ENCODE measurements at places on chromosomes 3 and 15.

DNA sequence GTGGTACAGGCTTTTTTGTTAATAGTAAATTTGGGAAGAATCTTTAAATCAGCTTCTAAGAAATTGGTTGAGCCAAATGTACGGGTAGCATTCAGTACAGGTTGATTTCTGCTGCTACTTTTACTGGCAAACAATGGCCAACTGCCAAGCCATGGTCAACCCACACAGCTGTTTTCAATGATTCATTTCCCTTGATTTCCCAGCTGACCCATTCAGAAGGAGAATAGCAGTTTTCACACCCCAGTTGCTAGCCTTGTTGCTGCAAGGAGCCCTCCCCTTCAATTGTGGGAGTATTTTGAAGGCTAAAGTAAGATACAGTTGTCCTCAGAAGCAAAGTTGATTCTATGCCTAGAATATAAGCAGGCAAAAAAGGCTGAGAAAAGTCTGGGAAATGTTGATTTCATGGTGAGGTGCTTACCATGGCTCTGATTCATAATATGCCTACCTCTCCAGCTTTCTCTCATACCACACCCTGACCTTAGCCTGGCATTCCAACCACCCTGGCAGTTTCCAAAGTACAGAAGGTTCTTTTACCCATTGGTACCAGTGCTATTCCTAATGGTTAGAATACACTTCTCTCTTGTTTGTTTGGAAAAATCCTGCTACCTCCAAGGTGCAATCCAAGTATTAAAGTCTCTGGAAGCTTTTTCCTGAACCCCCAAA lies 320.3 kb upstream of the TGFBR2 start:
- no peak for DNase-seq

GRCh38 chr15:82995938-82996337 lies 9.9 kb downstream of the RAMAC start:
- DNase-seq = no peak

DNA sequence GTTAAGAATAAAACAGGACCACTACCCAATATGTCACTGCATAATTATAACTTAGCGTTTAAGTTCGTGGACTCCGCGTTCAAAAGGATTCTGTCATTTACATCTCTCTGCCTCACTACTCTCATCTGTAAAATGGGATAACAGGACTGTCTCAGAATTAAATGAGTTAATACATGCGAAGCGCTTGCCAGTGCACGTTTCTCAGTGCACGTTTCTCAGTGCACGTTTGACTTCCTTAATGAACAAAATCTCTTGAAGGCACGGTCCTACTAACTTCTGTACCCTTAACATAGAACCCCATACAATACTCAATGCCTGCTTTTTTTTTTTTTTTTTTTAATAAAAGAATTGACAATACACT lies 499 bp downstream of the RABL3 start:
- no peak for DNase-seq

GRCh38 chr3:194132465-194133286 lies 3.3 kb upstream of the HES1 start:
- no peak for DNase-seq

- no peak for DNase-seq
Measured at GRCh38 chr3:56783644-56784447, 17.9 kb downstream of the ARHGEF3 start.

DNA sequence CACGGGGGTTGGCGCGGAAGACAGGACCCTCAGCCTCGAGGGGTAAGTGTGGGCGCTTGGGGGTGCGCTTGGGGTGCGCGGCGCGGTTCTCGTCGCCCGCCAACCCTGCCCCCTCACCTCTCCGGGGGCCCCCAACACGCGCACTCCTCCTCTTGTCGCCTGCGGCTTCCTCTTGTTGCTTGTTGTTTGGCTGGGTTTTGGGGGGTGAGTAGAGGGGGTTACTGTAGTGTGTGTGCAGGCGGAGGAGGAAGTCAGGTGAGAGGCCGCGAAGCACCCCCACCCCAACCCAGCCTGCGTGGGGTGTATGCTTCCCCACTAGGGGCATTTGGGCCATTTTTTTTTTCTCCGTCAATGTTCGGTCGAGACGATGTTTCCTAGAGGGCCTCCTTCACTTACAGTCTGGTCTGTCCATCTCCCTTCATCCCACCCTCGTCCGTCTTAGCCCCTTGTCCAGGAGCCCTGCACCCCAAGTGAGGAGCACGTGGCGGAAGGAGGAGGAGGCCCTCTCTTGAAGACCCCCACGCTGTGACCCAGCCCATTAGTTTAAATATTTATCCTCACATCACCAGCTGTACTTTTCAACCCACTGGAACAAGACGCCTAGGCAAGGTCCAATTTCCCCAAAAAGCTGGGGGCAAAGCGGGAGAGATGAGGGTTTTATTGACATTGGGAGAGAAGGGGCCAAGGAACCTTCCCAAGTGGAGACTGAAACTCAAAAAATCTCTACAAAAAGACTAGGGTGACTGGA lies 20.4 kb upstream of the SATB1 start:
- DNase-seq = peak; percentile 56

- DNase-seq = no peak
Measured at GRCh38 chr15:64112904-64113303, 17.1 kb downstream of the SNX1 start.

GRCh38 chr15:60899967-60900356 lies 329.1 kb downstream of the RORA start:
- DNase-seq = no peak

DNA sequence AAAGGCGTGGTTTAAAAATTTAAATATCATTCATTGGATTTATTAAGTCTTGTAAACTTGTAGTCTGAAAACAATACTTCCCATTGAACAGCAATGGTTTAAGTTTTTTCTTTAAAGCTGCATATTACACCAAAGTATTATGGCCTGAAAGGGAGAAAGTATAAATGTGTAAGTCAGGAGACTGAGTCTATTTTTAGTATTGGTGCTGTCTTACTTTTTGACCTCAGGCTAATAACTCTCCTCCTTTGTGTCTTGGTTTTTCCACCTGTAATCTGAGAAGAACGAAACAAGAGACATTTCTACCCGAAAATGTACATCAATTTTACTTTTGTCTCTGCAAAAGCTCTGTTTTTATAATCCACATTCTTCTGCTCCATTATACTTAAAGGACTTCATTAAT lies 7.6 kb downstream of the C15orf61 start:
- DNase-seq = no peak

GRCh38 chr3:58049143-58049785 lies 41.0 kb downstream of the FLNB start:
- no peak for DNase-seq

DNA sequence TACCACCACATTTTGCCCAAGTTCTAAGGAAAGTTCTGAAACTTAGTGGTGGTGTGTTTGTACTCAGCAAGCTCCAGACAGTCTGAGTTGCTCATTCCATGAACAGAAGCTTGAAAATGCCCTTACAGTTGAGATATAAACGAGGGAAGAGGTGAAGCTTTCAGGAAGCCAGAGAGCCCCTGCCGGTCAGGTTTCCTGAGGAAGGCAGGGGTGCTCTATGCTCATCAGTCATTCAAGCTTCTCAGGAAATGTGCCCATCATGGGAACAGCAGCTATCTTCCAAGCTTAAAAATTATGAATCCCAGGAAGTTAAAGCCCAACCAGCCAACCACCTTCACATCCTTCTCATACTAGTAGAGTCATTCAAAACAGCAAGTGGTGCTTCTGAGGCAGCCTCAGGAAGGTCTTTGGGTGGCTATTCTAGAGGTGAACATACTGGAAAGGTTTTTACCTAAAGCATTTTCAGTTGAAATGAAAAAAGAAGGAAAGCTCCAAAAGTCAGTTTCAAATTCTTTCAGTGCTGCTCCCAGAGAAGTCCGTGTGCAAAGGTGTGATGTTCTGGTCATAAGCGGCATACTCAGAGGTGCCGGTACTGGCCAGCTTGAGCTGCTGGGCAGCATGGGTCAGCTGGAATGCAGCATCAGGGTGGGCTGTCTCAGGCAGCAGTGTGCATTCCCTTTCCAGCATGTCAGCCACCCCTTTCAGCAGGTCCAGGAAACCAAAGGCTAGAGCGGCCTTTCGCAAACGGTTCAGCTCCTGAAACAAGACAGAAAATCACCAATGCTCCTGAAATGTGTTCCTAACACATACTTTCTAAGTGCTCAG lies 31.8 kb downstream of the INTS14 start:
- DNase-seq = no peak

GRCh38 chr3:116444819-116445310 lies 422 bp downstream of the LSAMP start:
- DNase-seq = no peak

DNA sequence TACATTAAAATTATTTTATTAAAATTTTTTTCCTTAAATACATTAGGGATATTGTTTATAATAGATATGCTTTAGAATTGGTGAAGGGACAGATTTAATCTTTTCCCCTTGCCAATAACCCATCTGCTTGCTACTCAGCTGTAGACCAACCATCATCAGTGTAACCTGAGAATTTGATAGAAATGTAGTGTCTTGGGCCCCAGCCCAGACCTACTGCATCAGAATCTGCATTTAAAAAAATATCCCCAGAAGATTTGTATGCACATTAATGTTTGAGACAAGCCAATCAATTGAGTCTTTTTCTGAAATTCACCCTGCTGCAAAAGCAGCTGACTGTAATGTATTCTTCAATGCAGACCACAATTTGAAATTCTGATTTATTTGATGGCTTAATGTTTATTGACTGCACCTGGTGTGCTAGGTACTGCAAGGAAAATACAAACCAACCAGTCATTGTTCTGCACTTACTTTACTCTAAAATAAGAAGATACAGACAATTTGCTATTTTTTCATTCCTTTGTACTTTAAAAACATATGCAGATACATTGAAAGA lies 190.7 kb upstream of the SGO1 start:
- no peak for DNase-seq

DNA sequence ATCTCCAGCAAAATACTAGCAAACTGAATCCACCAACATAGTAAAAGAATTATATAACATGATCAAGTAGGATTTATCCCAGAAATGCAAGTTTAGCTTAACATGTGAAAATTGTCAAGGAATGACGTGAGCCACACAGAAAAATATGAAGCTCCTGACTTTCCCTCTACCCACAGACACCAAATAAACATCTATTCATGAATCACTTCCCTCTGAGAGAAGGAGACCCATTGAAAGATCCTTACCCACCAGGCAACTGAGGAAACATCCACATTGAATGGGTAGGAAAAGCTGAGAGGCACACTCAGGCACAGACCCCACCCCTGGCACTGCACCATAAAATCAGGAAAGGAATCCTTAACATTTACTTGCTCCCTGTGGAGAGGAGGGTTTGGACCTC lies 102.2 kb upstream of the MANF start:
- no peak for DNase-seq

GRCh38 chr3:16802389-16802788 lies 82.4 kb upstream of the PLCL2 start:
- DNase-seq = no peak

DNA sequence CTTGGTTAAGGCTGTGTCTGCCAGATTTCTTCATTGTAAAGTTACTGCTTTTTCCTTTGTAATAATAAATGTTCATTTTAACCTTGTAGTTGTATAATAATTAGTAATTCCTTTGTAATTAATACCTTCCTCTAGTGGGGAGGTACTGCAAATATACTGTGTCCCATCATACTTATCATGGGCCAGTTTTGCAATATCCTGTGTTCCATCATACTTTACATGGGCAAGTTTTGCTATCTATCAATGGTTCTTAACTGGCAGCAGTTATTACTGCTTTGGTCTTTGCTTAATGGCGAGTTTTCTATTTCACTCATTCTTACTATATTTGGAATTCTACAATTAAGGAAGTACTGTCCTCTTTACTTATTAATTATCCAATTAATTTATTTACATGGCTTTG lies 10.6 kb downstream of the ATP2C1 start:
- no peak for DNase-seq

GRCh38 chr3:146160321-146160963 lies 542 bp downstream of the PLOD2 start:
- no peak for DNase-seq

- DNase-seq = no peak
Measured at GRCh38 chr3:160482796-160483195, 33.2 kb upstream of the TRIM59 start.

GRCh38 chr3:67349551-67350174 lies 304.7 kb downstream of the SUCLG2 start:
- no peak for DNase-seq

GRCh38 chr3:114794894-114795630 lies 352.0 kb downstream of the ZBTB20 start:
- DNase-seq = no peak

DNA sequence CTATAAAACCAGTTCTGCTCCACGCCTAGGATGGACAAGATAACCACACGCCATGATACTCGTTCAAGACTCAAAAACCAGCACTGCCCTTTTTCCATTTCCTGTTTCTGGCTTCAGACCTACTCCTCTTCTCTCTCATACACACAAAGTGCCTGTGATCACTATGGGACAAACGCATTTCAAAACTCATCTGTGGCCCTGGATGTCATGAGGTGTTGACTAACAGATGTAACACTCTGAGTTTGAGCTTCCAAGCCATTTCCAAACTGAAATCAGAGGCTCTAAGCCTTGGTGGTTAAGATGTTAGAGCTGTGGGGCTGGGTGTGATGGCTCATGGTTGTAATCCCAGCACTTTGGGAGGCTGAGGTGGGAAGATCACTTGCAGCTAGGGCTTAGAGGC lies 55.7 kb upstream of the LMOD3 start:
- DNase-seq = no peak

GRCh38 chr3:44342176-44342790 lies 3.7 kb downstream of the TCAIM start:
- DNase-seq = no peak

DNA sequence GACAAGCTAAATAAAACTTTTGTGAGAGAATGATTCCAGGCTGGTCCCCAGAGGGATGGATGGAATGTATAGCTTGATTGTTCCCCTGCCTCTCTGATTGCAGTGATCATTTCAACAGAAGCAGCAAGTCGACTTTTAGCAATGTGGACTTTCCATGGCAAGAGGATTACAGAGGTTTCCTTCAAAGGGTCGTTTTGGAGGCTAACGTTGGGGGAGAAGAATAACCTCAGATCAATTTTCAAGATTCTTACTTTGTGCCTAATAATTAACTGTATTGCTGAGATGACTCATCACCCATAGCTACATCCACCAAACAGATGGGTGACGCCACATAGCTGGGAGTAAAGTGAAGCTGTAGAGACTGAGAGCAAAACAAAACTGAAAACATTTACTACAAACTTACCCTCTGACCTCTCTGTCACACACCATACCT lies 79.9 kb downstream of the GTPBP8 start:
- no peak for DNase-seq

GRCh38 chr3:181265750-181266333 lies 276.3 kb upstream of the DNAJC19 start:
- no peak for DNase-seq

GRCh38 chr3:187227658-187228258 lies 30.5 kb downstream of the RTP1 start:
- no peak for DNase-seq

GRCh38 chr3:14047027-14047426 lies 77.6 kb downstream of the CHCHD4 start:
- no peak for DNase-seq

DNA sequence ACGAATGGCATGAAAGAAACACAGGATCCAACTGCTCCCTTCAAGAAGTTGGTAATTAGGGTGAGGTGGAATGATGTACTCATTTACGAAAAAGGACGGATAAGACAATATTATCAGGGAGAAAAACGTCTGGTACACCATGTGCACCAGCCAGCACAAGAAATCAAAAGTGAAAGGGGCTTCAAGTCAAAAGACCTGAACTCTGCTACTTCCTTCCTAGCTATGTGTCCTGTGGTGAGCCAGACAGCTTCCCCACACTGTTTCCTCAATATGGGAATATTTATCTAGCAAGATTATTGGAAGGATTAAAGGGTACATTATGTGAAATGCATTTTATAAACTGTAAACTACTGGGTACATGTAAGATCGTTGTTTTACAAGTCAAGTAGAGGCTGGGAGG lies 33.9 kb downstream of the RAB27A start:
- no peak for DNase-seq

GRCh38 chr3:186515125-186515524 lies 29.1 kb downstream of the CRYGS start:
- no peak for DNase-seq

All from activated CD4-positive, alpha-beta T cell treated with anti-CD3 and anti-CD28 coated beads, Interleukin-2, amount 50 U/mL, for 24 hours (primary cell).